GM12891 (cell line): ENCODE measurements at places on chromosomes 6 and 20.

DNA sequence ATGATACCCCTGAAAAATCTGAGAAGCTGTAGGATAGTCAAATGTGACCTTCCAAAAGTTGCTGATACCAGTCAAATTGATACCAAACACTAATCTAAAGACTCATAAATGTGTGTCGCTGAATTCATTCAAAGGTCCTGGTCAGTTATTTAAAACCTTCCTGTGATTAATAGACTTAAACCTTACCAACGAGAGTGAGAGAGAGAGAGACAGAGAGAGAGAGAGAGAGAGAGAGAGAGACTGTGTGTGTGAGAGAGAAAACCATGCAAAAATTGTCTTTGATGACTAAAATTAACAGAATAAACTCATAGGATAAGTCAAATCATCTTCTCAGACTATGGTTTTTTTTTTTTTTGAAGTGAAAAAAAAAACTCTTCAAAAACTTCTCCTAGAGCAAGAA is 370.9 kb upstream of the HS3ST5 start:
- DNase-seq: no peak

- DNase-seq: peak; percentile 26
These were observed 18.3 kb upstream of the NHSL1 start for GRCh38 chr6:138517635-138518034.

- no peak for DNase-seq
These were observed 20.4 kb upstream of the SYNJ2 start for GRCh38 chr6:157961153-157961831.

GRCh38 chr6:22333802-22334201 is 37.0 kb upstream of the PRL start:
- no peak for DNase-seq

DNA sequence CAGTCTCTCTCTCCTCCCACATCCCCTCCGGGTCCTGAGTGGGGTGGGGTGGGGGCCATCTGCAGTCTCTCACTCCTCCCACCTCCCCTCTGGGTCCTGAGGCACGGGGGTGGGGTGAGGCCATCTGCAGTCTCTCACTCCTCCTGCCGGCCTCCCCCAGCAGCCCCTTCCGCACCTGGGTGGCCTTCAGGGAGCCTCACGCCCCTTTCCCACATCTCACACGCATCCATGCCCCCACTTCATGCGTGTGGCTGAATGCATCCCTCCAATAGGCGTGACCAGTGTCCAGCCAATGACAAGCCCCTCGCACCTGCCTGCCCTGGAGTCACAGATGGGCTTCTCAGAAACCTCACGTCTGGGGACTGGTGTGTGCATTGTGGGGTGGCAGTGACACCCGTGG is 993 bp upstream of the SRMS start:
- no peak for DNase-seq

DNA sequence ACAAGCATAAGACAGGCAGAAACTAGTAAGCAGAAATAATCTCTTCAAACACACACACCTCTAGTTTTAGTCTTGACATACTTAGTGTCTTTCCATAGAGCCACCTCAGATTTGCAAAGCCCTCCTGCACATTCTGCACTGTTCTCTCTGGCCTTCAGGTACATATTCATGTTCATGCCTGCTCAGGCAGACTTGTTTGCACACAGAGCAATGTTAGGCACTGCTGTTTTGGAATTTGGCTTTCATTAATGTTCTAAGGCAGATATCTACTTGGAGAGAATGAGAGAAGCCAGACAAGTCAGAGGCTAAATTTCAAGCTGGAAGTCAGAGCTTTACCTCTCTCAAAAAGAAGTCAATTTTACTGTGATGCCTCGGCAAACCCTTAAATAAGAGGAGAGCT is 21.3 kb upstream of the DST start:
- DNase-seq: no peak

DNA sequence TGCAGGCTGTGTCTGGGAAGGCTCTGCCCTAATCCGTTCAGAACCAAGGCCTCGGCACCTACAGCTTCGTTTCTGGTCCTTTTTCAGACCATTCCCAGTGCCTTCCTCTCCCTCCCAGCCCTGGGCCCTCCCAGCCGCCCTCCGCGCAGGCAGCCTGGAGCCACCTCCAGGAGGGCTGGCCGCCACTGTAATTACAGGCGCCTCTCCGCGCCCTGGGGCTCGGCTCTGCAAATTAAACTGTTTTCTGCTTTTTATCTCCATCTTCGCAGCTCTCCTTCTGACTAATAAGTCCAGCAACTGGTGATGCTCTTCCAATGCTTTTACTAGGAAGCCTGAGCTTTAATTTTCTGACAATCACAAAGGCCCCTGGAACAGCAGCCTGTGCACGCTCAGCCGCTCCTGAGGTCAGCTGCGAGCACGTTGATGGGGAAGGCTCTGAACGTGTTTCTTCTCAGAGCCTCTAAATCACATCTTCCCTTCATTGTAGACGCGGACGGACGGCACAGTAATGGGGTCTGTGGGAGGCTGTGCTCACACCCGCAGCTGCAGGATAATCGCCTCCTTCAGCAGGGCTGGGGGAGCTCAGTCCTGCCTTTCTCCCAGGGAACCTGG is 194.6 kb downstream of the DLL1 start:
- no peak for DNase-seq

GRCh38 chr6:148760568-148761526 is 14.0 kb downstream of the UST start:
- DNase-seq: no peak

DNA sequence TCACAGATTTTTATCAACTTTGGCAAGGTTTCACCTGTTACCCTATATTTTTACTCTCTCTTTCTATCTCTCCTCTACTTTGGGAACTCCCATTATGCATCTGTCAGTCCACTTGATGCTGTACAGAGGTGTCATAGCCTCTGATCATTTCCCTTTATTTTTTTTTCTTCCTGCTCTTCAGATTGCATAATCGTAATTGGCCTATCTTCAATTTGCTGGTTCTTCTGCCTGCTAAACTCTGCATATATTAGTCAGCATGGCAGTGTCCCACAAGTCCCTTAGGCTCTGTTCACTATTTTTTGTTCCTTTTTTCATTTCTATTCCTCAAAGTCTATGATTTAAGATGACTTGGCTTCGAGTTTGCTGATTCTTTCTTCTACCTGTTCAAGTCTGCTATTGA is 44.7 kb upstream of the MICB start:
- DNase-seq: no peak

- no peak for DNase-seq
These were observed 10.4 kb downstream of the KCNS1 start for GRCh38 chr20:45090481-45090880.

- no peak for DNase-seq
These were observed 14.5 kb downstream of the SERAC1 start for GRCh38 chr6:158153576-158153975.

DNA sequence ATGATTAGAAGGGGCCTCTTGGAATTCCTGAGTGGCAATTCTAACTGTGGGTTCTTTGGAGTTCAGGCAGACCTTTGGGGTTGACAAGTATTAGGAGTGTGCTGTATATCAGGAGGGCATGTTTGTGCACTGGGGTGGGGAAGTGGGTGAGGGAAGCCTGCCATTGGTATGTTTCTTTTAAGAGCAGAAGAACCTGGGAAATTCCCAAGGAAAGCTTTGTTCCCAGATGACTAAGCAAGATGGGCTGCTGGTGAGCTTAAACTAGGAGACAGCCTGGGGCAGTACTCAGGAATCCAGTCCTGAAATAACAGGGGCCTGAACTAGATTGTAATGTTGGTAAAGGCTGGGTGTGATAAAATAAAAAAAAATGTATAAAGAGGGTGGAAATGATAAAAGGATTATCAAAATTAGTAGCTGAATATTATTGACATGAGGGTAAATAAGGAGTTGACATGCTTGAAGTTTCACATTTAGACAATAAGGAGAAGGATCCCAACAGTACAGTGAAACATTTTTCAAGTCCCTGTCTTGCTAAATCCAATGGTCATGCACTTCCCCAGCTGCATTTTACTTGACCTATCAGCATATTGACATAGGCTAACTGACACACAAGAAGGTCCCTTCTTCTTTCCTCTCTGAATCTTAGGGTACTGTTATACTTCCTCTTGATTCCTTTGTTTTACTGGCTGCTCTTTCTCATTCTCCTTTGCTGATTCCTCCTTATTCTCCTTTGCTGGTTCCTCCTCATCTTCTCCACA is 18.4 kb upstream of the IFNGR1 start:
- no peak for DNase-seq

GRCh38 chr20:47847884-47848485 is 62.7 kb upstream of the SULF2 start:
- no peak for DNase-seq

DNA sequence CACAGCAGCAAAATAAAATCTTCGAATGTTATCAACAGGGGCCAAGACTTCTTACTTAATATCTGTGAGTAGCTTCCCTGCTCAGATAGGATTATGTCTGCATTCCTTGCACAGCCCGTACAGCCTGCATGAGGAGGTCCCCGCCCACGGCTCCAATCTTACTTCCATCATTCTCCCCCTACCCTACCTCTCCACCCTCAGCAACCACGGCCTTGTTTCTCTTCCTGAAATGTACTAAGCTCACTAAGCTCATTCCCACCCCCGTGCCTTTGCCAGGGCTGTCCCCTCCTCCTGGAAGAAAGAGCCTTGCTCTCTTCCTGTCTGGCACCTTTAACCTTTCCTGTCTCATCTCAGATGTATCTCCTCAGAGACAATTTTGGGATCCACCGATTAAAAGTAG is 120.4 kb downstream of the BCAS1 start:
- no peak for DNase-seq

GRCh38 chr20:32158943-32159660 is 48.4 kb downstream of the PLAGL2 start:
- DNase-seq: no peak

DNA sequence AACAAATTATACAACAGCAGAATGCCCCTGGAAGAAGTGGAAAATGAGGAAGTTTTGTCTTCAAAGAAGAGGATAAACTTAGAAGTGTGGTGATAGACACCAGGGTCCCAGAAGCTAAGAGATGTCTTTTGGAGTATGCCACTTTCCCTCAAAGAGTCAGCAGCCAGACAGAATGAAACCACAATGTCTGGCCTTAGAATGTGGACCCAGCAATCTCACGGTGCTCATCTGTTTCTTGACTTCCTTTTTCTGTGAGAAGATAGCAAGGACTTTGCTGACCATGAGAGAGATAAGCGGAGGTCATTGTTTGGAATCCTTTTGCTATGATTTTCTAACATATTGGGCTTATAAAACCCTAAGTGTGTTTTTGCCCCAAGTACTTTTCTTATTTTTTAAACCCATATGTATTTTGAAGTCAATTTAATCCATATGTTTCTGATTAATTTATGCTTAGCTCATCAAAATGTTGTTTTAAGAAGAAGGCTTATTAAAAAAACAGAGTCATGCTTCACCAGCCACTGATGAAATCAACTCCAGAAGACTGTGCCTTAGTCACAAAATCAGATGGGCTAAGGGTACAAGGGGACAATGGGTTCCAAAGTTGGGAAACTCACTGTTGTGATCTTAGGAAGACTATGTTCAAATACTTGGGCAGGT is 451.2 kb upstream of the JAG1 start:
- no peak for DNase-seq

GRCh38 chr6:54754406-54754805 is 92.2 kb upstream of the FAM83B start:
- no peak for DNase-seq

DNA sequence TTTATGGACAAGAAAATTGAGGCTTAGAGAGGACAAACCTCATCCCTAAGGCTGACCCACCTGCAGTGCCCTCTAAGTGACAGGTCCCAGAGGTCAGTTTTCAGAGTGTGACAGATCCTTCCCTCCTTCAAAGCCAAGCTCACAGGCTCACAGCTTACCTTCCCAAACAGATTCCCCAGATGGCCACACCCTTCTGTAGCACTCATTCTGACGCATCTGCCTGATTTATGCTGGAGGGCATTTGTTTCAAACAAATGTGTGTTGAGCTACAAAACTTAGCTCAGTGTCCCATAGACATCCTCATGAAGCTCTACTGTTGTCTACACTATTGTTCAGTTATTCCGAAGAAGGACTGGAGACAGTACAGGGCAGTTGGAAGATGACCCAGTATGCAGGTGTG is 60.6 kb upstream of the RIN2 start:
- no peak for DNase-seq

DNA sequence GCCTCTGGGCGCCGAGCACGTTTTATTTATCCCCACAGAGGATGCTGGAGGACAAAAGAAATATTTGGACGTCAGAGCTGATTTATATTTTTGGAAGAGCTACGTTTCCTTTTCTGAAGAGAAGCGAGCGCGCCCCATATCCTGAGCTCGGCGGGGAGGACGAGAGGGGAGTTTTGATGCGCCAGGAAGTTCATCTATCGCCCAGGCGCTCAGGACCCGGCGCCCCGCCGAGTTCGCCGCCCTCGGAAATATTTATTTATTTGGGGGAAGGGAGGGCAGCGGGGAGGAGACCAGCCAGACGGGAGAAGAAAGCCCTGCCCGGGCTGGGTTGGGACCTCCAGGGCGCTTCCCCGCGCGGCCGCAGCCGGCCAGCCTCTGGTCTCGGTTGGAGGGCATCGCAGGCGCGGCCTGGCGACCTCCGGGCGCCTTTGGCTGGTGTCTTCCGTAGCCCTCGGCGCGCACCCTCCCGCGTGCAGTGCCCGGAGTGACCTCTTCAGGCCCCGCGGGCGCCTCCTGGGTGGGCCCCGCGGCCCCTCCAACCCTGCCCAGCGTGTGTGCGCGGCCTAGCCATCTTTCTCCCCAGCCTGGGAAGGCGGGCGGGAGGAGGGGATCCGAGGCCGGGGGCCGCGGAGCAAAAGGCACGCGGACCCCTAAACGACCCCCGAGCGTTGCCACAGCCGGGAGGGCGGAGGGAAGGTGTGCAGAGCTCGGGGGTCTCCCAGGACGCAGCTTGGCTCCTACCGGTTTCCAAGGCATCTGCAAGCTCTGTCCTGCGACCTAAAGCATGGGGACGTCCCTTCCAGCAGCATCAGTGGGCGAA is 5.4 kb upstream of the FOXF2 start:
- no peak for DNase-seq

DNA sequence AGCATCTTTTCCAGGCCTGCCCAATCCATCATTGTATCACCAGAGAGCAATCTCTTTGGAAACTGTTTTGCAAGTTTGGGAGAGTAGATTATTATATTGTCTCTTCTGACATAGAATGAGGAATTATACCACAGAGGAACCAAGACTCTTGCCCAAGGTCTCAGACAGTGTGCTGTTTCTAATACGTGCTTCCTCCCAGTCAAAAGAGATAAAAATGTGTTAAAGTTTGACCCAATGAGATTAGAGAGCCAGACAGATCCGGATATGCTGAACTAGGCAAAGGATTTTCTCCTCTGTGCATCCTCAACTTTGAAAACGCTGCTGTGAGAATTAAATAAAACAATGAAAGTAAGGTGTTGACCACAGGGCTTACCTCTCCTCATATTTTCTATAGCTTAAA is 18.6 kb upstream of the NT5E start:
- DNase-seq: no peak

DNA sequence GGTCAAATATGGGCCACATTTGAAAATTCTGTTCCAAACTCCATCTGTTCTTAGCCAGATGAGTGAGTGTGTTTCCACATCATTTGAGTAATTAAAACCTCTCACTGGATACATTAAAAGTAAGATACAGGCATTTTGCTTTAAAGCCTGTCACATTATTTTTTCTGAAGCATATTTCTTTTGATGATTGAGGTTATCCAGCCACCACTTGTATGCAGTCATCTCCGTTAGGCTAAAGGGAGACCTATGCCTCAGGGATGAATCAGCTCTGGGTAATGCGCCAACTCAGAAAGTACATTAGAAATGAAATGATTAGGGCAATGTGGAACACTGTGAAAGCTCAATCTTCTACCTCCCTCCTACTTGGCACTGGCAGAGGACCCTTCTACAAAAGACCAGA is 90.7 kb downstream of the SNAP25 start:
- no peak for DNase-seq
